ENCODE measurements at places on chromosomes 5 and 9.

DNA sequence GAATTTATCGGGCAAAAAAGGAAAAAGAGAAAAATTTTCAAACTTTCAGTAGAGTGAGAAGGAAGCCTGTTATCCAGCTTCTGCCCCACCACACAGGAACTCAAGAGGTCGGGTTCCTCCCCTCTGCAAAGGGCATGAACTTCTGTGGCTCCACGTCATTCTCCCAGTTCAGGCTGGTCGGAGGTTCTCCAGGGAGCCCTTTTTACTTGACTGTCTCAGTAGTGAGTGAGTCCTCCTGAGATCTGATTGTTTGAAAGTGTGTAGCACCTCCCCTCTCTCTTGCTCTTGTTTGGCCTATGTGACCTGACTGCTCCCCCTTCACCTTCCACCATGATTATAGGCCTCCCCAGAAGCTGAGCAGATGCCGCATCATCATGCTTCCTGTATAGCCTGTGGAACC, 9.7 kb downstream of the SPINK1 start:
- DNase-seq, result no peak

GRCh38 chr5:153629027-153629895, 138.8 kb downstream of the GRIA1 start:
- no peak for DNase-seq

GRCh38 chr5:54458221-54458620, 2.7 kb downstream of the HSPB3 start:
- no peak for DNase-seq

DNA sequence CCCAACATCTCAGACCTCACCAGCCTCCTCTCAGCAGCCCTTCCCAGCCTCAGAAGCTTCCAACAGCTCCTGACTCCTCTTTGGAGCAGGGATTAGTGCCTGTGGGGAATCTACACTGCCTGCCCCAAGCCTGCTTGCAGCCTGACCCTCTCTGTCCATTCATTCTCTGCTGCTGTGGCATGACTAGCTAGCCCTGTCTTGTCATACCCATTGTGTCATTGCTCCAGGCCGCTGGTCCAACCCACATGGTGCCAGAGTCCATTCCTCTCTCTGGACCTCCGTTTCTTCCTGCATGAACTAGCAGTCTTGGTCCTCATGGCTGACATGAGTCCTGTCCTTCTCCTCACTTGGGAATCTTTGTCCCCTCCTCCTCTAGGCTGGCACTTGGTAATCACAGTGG, 12.8 kb upstream of the RXRA start:
- DNase-seq, result no peak

GRCh38 chr5:129245489-129245888, 150.9 kb downstream of the ISOC1 start:
- no peak for DNase-seq

DNA sequence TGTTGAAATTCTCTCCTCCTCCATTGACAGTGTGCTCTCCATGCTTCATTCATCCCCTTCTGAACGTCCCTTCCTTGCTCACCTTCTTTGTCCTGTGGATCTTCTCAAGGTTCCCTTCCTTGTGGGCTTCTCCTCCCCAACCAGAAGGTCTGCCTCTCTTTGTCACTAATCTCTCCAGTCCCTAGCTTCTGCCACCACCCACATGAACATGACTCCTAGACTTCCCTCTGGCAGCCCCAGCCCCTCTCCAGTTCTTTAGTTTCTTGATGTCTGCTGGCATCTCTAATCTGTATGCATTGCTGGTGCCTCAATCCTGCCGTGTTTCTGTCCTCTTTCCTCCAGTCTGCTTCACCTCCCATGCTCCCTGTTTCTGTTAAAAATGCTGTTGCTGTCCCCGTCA, 79.3 kb downstream of the ARHGAP26 start:
- no peak for DNase-seq

GRCh38 chr9:134624137-134624591, 17.4 kb upstream of the COL5A1 start:
- DNase-seq, result no peak

DNA sequence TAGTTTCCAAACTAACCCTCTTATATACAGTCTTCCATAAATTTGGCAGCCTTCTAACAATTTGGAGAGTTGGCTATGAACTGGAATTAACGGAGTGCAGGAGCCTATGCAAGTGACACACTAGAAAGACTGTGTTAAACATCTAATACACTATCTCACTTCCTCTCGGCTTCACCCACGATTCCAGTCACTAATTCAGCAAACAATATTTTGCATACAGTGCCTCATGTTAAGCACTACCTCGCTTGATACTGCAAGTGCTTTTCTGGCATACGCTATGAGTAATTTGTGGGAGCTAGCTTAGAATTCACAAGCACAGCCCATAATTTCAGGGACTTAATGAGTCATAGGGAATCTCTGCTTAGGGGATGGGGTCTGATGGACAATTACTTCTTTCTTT, 102.5 kb downstream of the ST8SIA4 start:
- no peak for DNase-seq

DNA sequence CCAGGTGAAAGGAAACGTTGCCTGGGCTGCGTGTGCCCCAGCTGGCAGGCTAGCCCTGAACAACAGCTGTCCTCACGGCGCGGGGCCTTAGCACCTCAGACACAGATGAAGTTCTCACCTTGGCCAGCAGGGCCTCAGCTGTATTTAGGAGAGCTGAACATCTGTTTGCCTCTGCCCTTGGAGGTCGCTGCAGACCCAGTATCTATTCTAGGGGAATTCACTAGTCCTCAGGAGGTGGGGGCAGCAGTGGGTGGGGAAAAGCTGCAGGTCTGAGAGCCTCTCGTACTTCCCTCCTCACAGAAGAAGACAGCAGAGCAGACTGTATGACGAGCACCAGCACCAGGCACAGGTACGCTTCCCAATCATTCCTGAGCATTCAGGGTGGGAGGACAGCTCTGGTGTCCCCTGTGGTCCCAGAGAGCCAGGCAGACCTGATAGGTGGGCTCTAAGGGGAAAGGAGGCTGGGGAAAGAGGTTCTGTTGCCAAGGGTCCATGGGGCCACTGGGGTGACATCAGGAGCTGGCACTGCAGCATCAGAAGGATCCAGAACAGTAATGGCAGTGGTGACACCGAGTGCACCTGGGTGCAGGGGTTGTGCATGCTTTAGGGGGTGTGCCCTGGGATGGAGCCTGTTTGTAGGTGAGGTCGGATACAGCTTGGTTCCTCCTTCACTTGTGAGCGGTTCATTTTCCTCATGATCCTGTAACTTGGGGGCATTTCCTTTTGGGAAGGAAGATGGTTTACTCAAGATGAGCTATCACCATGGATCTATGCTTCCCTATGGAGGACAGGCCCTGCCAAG, 13.8 kb downstream of the CD74 start:
- DNase-seq, result no peak

DNA sequence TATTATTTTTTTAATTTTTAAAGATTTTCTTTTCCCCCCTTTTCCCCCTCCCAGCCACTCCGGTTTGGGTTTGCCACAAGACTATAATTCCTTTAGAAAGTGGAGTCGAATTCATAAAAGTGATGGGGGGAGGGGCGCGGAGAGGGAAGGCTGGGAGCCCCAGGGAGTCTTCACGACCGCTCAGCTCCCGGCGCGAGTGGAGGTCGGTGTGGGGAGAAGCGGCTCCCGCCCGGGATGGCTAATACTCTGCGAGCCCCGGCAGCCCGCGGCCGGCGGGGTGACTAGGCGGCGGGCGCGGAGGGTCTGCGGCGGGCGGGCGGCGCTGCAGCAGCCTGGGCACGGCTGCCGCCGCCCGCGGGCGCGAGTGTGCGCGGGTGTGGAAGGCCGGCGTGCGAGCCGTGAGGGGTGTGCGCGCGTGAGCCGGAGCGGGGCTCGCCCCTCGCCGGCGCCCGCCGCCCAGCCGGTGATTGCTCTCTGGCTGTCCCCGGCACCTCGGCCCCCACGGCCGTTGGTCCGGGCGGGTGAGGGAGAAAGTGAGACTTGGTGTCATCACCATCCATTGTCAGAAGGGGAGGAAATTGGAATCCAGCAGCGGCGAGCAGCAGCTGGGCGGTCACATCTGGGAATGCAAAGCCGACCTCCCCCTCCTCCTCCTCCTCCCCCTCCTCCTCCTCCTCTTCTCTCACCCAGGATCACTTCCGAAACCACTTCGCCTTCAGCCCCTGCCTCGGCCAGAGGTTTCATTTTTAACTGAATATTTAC, at the start of gene PARP8:
Gene PARP8, plus strand, starts transcription at position 377 of the 762 bp plus-strand sequence. CDS start 459 bp downstream, outside the sequence.
- DNase-seq, result peak; percentile 50

DNA sequence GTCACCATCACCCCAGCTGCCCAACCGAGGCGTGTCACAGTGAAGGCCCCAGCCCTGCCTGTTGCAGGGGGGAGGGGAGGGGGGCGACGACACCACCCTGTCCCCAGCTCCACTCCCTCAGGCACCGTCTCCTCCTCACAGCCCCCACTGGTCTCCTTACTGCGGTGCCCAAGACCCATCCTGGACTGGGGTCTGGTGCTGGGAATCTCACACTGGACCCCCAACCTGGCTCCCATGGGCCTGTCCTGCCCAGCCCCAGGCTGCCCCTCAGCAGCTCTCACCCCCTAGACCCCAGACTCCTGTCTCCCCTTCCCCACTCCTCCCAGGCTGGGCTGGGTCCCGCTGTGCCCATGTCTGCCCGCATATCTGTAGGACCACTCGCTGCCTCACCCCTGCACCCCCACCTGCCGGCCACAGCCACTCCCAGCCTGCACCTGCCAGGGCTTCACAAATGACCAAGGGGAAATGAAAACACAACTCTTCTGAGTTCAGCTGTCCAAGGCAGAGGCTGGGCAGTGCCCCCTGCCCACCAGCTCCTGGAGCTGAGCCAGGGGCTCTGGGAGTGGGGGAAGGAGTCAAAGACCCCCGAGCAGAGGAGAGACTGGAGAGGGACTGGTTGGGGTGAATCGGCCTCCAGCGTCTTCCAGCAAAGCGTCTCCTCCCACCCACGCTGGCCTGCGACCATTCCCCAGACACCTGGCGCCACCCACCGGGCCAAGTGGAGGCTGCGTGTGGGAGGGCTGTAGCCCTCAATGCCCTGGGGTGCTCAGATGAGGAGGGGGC, 32.6 kb upstream of the EGFL7 start:
- DNase-seq, result peak; percentile 65

DNA sequence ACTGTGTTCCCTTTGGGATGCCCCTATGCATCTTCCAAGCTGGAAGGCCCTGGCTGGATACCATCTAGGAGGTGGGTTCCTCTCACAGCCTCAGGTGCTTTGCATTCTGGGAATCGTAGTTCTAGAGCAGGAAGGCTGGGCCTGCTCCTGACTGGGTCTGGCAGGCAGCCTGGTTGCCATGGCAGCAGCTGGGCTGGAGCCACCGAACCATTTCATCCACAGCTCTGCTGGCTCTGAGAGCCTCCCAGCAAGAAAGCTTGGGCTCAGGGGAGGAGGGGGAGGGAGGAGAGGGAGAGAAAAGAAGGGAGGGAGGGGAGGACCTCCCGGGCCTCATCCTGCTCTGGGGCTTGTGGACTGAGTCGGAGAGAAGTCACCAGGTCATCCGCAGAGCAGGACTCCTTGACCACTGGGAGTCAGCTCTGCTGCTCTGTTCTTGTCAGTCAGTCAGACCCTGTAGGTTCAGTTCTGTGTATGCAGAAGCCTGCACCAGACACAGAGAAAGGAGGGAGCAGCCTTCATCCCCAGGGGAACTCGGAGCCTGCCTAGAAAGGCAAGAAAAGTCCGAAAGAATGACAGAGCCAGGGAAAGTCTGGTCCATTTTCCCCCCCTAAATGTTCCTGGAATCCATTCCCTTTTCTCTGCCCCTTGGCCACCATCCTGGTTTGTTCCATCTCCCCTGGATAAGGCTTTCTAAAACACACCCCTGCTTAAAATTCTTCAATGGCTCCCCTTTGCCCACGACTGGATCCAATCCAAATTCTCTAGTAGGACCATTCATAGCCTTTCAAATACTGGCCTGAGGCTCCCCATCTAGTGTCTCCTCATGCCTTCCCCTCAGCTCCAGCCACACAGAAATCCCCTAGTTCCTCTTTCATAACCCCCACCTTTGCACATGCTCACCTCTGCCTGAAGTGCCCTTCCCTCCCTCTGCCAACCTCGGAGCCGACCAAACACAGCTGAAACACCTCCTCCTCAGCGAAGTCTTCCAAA, 65.4 kb upstream of the ARAP3 start:
- no peak for DNase-seq

DNA sequence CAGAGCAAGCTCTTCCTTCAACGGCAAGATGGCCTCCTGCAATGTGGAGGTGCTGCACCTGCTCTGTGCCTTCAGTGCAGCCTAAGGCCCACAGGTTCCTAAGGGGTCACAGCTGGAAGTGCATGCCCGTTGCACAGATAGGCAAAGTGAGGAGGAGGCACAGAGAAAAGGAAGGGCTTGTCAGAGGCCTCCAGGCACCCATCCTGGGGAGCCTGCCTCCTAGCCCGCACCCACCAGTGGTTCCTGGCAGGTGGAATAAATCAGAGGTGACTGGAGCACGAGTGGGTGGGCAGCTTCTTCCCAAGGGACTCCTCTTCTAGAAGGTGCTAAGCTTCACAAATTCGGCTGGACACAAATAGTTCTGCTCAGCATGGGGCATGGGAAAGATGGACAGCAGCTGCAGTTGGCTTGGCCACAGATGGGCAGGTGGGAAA, 52.8 kb upstream of the STXBP1 start:
- no peak for DNase-seq

- no peak for DNase-seq
These were observed 36.3 kb upstream of the OTULINL start for GRCh38 chr5:14545308-14545707.

GRCh38 chr9:108784998-108785397, 70.8 kb downstream of the ACTL7B start:
- DNase-seq, result no peak

DNA sequence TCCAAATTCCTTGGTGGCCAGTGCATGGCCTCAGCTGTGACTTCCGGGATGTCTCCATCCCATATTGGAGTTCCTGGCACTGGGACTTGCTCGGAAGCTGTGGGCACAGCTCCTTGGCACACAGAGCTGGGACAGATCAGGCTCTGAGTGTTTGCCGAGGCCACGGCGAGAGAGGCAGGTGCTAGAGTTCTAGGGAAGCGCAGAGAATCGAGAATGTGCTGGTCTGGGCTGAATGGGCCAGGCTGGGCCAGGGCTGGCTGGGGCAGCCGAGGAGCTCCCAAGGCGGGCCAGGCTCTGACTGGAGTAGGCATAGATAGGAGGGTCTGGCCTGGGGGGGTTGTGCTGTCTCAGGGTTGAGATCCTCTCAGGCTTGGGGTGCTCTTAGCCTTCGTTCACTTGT, 45.4 kb downstream of the HMCN2 start:
- DNase-seq, result no peak

GRCh38 chr5:72372923-72373322, 52.8 kb downstream of the PTCD2 start:
- no peak for DNase-seq

- peak; percentile 30 for DNase-seq
These were observed 162.2 kb downstream of the SREK1 start for GRCh38 chr5:66306105-66306843.

- DNase-seq, result no peak
These were observed 528.8 kb downstream of the CSNK1G3 start for GRCh38 chr5:124040799-124041198.

- no peak for DNase-seq
These were observed 76.7 kb upstream of the CHD1 start for GRCh38 chr5:99005506-99005905.

DNA sequence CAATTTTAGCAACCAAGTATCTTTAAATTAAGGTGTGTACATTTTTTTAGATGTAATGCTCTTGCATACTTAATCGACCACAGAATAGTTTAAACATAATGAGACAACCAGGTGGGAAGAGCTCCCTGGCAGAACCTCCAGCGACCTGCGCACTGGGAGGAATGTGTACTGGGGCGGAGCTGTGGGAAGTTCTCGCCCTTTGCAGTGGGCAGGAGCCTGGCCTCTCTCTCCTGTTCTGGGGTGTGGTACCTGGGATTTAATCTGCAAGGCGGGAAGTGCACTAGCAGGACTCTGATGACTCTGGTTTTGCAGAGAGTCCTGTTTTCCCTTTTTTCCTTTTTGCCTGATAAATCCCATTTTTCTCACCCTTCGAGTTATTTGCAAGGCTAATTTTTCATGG, 150.7 kb downstream of the SLC28A3 start:
- no peak for DNase-seq

GRCh38 chr9:137064027-137064879, 6.1 kb downstream of the SAPCD2 start:
- DNase-seq, result peak; percentile 63

Measured in activated CD4-positive, alpha-beta memory T cell treated with anti-CD3 and anti-CD28 coated beads, Interleukin-2, amount 10 ng/mL, durations not matched to agents 7 days and 5 days (primary cell).